ENCODE measurements at places on chromosomes 7 and 10.

DNA sequence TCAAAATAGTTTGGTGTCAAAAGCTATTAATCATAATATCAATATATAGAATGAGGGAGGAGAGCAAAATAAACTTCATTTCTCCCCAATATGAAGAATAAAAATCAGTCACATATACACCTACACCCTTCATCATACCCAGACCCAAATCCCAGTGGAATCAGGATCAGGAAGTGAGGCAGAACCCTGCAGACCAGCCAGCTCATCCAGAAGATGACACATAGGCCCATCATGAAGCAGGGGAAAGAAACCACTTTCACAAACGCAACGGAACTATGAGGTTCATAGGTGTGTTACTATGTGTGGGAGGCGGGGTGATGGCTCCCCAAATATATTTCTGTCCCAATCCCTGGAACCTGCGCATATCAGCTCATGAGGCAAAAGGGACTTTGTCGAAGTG is 89.0 kb downstream of the RSU1 start:
- no peak for DNase-seq

GRCh38 chr10:125190414-125190813 is 30.1 kb upstream of the CTBP2 start:
- DNase-seq: no peak

DNA sequence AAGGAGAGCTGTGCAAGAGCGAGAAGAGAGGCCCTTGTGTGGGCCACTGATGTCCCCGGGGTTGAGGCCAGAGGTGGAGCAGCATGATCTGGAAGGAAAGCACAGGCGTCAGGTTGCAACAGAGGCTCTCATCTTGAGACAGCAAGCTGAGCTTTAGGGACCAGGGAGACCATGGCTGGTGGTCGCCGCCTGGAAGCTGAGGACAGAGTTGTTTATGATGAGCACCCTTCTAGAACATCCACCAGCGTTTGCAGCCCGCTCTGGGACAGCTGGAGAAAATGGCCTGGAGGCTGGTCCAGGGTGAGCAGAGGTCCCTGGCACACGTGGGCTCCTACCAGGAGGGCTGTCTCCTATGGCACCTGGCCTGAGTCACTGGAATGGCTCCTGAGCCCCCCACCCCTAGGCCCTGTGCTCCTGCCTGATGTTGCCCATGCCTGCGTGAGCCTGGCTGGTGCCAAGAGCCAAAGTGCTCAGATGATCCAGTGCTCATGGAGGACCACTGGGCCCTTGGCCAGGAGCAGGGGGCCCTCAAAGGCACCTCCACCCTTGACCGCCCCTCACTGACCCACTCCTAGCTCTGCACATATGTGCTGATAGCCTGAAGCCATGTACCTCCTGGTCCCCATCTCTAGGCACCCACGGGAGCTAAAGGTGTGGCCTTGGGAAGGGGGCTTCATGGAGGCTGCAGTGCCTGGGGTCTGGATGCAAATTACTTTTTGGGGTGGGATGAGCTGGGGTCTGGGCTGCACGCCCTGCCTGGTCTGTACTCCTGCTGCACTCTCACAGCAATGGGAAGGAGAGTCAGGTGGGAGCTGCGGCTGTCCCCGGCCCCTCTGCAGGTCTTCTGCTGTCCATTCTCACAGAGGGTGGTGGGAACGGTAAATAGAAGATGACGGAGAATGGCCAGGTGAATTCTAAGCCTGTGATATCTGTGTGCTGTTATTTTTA is 40.1 kb upstream of the RET start:
- DNase-seq: no peak

GRCh38 chr7:130274983-130275591 is 8.4 kb downstream of the CPA2 start:
- no peak for DNase-seq

DNA sequence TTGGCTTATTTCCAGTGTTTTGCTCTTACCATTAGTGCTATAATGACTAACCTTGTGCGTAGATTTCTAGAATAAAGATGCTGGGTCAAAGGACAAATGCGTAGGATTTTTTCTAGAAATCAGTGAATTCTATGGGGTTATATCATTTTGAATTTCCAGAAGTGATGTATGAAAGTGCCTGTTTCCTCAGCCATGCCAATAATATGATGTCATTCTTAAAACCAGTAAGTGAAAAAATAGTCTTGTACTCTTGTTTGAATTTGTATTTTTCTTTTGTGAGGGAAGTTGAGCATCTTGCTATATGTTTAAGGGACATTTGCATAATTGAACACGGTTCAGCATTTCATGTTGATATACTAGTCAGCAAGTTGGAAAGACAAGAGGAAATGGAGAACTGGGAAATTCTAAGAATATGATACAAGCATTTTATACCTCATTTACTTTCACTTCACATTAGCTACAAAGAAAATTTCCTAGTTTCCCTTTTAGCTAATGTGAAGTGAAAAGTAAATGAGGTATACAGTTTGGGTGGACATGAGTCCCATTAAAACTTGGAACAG is 3.8 kb upstream of the DNAH11 start:
- no peak for DNase-seq

DNA sequence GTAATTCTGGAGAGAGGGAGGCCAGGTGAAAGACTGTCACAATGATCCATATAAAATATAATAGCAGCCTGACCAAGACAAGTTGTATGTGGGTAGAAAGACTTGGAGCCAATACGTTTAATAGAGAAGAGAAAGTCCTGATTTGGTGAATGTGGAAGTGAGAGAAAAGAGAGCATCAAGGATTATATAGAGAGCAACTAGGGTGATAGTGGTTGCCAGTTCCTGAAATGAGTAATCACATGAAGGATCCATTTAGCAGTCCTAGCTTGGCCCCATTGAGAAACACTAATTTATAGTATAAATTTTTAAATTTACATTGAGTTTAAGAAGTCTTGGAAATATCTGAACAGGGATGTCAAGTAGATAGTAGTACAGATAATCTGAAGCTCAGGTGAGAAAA is 74.0 kb downstream of the AASS start:
- DNase-seq: no peak

DNA sequence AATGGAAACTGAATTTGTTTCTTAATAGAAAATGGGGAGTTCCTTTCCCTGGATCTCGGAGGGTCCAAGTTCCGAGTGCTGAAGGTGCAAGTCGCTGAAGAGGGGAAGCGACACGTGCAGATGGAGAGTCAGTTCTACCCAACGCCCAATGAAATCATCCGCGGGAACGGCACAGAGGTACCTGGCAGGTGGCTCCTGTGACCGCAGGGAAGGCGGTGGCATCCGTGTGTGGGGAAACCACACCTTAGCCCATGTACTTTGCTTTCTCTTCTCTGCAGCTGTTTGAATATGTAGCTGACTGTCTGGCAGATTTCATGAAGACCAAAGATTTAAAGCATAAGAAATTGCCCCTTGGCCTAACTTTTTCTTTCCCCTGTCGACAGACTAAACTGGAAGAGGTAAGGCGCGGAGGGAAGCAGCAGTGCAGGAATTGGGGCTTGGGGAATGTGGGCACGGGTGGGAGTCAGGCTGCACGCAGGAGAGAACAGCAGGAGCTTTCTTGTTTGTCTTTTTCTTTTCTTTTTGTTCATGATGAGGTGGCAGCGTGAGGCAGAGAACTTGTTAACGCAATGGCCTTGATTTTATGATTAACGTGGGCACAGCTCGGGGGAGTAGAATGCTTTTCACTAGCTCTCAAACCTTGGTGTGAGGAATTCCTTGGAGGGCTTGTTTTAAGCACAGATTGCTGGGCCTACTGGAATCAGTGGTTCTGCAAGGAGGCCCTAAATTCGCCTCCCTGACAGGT is 12.8 kb downstream of the HKDC1 start:
- no peak for DNase-seq

DNA sequence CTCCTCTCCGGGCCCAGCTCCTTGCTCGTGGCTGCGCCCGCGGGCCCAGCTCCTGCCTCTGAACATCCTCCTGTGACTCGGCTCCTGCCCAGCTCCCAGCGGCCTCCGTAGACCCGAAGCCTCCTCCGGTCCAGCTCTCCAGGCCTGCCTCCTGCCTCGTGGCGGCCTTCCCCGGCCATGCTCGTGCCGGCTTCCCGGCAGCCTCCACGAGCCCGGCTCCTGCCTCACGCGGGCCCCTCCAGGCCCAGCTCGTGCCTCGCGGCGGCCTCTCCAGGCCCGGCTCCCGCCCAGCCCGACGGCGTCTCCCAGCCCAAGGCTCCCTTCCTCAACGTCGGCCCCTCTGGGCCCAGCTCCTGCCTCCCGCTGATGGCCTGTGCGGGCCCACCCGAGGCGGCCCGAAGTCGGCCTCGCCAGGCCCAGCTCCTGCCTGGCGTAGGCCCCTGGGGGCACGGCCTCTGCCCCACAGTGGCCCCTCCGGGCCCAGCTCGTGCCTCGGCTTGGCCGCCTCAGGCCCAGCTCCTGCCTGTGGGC is 16.9 kb upstream of the TMEM248 start:
- no peak for DNase-seq

DNA sequence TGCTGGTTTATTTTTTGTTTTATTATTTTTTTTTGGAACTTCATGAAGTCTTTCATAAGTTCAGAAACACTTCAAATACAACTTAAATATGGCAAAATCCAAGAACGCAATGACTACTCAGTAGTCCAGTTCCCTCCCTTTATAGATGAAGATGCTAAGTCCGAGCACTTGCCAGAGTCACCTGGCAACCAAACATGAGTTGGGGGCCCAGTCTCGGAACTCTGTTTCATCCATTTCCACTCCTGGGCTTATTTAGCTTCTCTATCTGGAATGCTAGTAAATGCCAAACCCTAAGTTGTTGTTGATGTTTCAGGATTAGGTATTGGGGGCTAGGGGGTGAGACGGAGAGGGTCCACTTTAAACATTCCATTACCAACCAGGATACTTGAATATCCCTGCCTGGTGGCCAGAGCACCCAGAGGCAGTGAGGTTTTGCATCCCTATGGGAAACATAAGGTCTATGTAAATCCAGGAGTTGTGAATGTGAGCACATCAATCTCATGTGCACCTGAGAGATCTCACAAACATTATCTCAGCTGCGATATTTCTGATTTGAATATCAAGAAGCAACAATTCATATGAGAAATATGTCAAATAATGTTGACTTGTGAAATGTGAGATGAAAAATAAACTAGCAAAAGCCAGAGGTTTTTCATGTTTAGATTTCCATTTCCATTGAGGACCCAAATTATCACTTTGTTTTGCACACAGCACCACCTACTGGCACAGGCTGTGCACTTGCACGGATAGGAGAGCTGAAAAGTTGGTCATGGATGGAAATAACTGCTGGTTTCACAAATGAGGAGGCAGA is 129.3 kb downstream of the PKD1L1 start:
- DNase-seq: peak; percentile 70

- no peak for DNase-seq
Measured at GRCh38 chr7:78207269-78207668, 408.7 kb downstream of the PHTF2 start.

- no peak for DNase-seq
Measured at GRCh38 chr10:35546824-35547225, 58.3 kb upstream of the GJD4 start.

- DNase-seq: no peak
Measured at GRCh38 chr10:8438603-8439002, 384.1 kb downstream of the GATA3 start.

DNA sequence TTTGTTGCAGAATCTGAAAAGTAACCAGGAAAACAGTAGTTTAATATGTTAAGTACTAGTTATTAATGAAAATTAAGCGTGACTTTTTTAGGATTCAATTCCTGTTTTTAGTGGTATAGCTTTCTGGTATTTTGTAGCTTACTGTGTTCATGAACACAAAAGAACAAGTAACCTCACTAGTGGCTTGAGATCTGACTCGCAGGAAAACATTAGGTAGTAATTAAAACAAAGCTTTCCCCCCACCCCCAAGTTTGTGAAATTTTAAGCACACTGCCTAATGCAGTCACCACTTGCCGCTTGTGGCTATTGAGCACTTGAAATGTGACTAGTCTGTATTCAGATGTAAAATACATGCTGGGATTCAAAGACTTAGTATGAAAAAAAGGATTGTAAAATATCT is 102.5 kb upstream of the RPA3 start:
- DNase-seq: no peak

GRCh38 chr10:101066146-101066895 is 4.5 kb downstream of the KAZALD1 start:
- DNase-seq: peak; percentile 73

DNA sequence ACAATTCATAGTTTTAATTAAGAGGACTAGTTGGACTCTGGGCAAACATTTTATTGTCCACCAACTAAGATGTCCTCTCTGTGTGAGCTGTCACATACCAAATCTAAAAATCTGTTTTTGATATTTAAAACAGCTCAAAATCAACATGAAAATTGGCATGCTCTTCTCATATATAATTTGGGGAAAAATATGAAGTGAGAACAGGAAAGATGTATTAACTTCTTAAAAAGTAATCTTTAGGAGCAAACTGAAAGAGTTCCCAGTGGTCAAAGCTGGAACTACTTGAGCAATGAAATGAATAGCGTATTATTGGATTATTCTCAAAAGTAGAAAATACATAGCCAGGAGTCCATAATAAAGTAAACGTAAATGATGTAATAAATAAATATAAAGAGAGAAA is 147.2 kb downstream of the DYNC1I1 start:
- DNase-seq: no peak

- no peak for DNase-seq
Measured at GRCh38 chr7:140688341-140688740, 8.2 kb upstream of the NDUFB2 start.

GRCh38 chr10:22433875-22434274 is 88.6 kb downstream of the SPAG6 start:
- DNase-seq: no peak

DNA sequence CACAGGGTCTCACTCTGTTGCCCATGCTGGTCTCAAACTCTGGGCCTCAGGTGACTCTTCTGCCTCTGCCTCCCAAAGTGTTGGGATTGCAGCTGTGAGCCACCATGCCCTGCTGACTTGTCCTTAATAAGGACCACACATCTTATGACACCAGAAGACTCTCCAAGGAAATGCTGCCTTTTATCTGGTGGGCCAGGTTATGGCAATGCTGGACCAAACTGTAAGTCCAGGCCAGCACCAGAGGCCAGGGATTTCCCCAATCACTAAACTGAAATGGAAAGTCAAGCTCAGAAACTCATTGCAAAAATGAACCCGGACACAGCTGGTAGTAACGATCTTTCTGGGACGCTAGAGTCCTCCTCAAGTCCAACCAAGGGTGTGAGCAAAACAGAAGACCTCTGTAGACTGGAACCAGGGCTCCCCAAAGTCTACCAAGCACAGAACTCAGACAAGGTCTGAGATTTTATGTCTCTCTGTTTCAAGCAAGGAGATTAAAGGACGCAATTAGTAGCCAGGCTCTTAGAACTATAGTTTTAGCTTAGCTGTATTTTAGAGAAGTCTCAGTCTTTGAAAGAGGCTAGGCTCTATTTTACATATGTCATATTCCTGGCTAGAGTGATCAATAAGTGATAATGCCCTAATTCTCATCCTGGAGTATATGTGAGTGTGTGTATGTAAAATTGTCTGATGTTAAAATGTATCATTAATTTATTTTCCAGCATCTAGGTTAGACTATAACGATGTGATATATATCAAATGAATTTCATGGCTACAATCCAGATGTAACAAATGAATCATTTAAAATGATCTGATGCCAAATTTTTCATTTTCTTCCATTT is 74.0 kb upstream of the ITGB1 start:
- DNase-seq: no peak

GRCh38 chr10:84429926-84430520 is 101.6 kb downstream of the CCSER2 start:
- DNase-seq: peak; percentile 57

Measured in hematopoietic multipotent progenitor cell treated with erythropoietin and hydrocortisone succinate and interleukin-3 and kit ligand, for 15 days (in vitro differentiated cells).